A172 (cell line): ENCODE measurements at places on chromosomes 1 and 21.

DNA sequence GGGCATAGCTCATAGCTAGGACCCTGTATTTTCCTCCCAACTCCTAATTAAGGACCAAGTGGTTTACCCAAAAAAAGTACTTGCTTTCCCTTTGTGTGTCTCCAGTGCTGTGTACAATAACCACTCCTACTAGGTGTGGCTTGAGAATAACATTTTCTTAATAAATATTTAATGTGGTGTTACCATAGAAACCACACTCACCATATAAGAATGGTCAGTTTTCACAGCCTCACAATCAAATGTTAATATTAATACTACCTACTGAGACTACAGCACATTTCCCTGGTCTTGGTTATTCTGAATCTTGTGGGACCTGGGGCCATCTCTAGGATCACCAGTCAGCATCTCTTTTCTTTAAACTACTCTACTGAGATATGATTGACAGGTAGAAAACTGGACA lies 83.5 kb upstream of the BCAR3 start:
- DNase-seq: no peak

GRCh38 chr1:106603616-106604015 lies 452.9 kb upstream of the PRMT6 start:
- no peak for DNase-seq

DNA sequence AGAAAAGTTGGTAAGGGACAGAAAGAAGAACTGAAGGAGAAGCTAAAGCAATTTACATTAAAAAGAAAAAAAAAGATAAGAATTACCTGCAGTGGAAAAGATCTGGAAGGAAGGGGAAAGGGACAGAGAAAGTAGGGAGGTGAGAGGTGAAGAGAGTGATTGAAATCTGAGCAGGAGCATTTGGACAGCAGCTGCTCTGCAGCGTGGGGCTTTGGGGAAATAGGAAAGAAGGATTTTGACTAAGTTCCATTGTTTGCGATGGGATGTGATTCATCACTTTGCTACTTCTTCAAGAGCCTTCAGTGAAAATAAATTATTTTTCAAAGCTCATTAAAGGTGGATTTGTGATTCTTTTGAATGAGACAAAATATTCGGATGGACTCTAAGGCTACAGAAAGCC lies 26.1 kb upstream of the NMNAT2 start:
- DNase-seq: peak; percentile 48

DNA sequence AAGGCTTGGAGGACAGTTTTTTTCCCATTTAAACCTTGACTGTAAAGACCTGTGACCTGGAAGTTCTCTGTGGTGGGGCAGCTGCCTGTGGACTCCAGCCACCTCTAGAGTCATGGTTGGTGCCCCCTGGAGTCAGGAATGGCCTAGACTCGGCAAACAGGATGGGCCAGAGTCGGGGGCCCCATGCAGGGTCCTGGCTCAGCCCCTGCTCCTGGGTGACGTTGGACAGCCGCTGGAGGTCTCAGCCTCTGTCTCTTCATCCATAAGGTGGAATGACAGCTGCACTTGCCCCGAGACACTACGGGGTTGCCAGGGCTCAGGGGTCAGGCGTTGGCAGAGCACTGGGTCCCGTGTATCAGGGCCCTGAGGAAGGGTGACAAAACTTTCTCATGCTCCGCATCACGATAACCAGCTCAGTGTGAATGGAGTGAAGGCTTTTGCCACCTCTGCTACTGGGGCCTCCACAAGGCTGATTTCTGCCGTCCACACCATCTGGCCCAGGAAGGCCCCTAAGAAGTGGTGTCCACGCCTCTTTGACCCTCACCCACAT lies 58.5 kb upstream of the TTC34 start:
- DNase-seq: no peak

- DNase-seq: no peak
Observed at GRCh38 chr1:168561989-168562388, 14.4 kb upstream of the XCL1 start.

- no peak for DNase-seq
Observed at GRCh38 chr1:195851016-195851601, 757.1 kb downstream of the KCNT2 start.

DNA sequence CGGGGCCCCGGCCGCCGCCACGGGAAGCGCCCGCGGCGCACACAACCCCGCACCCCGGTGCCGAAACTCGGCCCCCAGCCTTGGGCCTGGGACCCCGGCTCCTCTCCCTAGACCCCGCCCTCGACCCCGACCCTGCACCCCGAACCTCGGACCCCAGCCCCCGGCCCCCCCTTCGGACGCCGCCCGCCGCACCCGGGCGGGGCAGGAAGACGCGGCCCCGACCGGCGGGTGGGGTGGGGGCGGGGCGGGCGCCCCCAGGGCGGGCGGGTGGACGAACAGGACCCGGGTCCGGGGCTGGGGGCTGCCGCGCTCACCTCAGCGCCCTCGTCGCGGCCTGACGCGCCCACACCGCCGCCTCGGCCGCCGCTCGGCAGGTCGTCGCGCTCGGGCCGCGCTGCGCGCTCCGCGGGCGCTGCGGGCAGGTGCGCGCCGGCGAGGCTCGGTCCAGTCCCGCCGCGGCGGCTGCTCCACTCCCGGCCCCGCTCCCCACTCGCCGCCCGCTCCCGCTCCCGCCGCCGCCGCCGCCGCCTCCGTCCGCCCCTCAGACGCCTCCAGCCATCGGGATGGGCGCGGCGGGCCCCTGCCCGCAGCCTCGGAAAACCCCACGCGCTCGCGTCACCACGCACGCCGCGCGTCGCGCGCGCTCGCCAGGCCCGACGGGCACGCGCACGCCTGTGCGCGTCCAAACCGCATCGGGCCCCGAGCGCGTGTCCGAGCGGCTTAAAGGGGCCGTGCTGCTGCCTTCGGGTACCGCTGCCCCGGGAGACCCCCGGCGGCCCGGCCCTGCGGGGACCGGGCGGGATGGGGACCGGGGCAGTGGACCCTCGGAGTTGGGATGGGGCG lies at the start of gene GNB1:
Gene GNB1, minus strand, starts transcription at position 582 of the 843 bp plus-strand sequence. CDS start 65,634 bp downstream, outside the sequence.
- DNase-seq: peak; percentile 41

- no peak for DNase-seq
Observed at GRCh38 chr1:184028854-184029623, 8.5 kb downstream of the COLGALT2 start.

- DNase-seq: no peak
Observed at GRCh38 chr1:227306689-227307088, 11.6 kb downstream of the CDC42BPA start.

DNA sequence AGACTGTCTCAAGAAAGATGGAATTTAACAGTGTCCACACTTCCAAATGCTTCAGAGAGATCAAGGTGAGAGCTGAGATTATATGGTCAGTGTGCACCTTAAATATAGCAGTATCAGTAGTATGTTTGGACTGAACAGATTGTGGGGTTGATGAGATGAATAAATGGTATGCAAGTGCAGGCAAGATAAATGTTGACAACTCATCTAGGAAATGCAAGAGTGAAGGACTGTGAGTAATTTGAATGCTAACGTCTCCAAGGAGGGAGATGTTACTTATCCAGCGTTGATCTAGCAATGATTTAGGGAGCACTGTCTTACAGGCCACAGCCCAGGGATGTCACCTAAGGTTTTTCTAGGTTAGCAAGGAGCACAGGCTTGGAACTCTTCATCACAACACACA lies 170.7 kb upstream of the GALNT2 start:
- DNase-seq: no peak

- DNase-seq: no peak
Observed at GRCh38 chr21:33244082-33244778, 14.5 kb downstream of the IFNAR2 start.

DNA sequence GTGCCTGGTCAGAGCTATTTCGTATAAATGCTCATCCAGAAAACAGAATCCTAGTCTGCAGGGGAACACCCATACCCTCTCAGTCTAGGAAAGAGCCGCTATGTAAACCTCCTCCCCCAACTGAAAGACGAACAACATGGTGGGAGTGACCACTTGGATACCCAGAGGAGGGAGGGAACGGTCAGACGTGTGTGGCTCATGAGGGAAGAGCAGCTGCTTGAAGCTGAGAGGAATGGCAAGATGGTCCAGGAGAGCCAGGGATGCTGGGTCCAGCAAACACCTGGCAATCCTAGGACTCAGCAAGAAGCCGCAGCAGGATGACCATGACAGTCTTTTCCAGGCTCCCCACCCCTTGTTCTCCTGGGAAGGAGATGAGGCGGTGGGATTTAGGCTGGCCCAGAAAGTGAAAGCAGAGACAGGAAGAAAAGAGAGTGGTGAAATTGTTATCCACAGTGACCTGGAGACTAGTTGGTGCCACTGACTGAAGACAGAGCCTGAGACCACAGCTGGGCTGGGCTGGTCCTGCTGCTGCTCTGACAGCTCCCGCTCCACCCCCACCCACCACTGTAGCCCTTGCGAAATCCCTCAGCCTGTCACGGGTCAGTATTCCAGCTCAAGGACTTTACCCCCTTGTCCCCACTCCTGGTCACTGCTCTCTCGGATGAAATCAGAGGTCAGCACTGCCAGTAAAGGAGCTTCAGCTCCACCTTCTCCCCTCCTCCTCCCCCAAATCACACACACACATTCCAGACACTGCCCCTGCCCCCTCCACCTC lies 3.6 kb downstream of the CERS2 start:
- DNase-seq: peak; percentile 53

GRCh38 chr1:223852337-223852736 lies 6.6 kb upstream of the TP53BP2 start:
- DNase-seq: no peak

GRCh38 chr1:153506831-153507413 lies 28.9 kb downstream of the S100A6 start:
- peak; percentile 93 for DNase-seq

GRCh38 chr1:156584813-156585212 lies 5.3 kb downstream of the TTC24 start:
- no peak for DNase-seq

DNA sequence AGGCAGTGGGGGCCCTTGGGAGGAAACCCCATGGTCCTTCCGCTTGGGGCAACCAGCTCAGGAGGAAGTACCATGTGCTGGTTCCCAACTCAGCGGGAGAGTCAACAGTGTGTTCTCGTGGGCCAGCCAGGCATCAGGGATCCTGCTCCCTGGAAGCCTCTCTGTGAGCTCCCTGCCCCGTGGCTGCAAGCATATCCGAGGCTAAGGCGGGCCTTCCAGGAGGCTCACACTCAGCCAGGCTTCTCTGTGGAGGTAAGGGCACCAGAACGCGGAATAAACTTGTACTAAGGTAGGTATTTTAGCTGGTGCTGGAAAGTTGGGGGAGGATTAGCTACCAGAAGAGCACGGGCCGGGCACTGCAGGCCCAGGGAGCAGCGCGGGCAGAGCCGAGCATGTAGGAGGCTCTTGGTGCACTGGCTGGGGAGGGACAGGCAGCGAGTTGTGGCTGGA lies 74.7 kb upstream of the POU3F1 start:
- DNase-seq: no peak

DNA sequence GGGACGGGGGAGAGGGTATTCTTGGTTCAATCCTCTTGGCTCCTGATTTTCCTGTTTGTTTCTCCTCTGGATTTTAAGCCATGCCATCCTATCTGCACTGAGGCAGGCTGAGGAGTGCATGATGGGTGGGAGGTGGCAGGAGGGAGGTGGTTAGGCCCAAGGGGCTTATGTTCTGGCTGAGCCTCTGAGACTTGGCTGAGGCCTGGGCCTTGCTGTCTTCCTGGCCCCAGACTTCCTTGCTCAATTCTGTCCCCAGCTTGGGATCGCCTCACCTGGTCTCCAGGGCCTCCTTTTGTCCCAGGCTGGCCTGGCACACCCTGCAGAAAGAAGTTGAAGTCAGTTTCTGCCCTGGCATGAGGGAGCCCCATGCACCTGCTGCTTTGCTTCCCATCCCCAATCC lies 11.2 kb downstream of the COL9A2 start:
- DNase-seq: no peak

GRCh38 chr1:229170778-229171505 lies 100.0 kb upstream of the RAB4A start:
- DNase-seq: no peak

GRCh38 chr1:6004412-6005123 lies 12.3 kb upstream of the NPHP4 start:
- no peak for DNase-seq
